Thoracic aorta endothelial cell (primary cell): ENCODE measurements at places on chromosomes 7 and 10. TPM values are rescaled to one million over a fixed set of nuclear protein-coding genes. Genes with fewer than 3 reads are reported as not detected.

SPDYE2B gene
- total RNA-seq, result not detected in 2 replicates

FZD1 gene
- total RNA-seq, result 2.9 and 3.8 TPM in 2 replicates

ZNF467 gene
- 4.5 and 5.2 TPM in 2 replicates for total RNA-seq

GLRX3 gene
- 166 and 177 TPM in 2 replicates for total RNA-seq

C10orf143 gene
- 0.57 TPM in 1 of 2 replicates, not detected in the other for total RNA-seq

VCL gene
- total RNA-seq, result 237 and 261 TPM in 2 replicates

IL2RA gene
- total RNA-seq, result not detected in 2 replicates

OR2A42 gene
- 0.07 TPM in 1 of 2 replicates, not detected in the other for total RNA-seq

CYP3A7 gene
- 0.07 and 0.27 TPM in 2 replicates for total RNA-seq

PNLIPRP1 gene
- not detected in 2 replicates for total RNA-seq
